ENCODE measurements at places on chromosomes 4 and X.

GRCh38 chrX:88903989-88904718, 157.1 kb downstream of the CPXCR1 start:
- DNase-seq, result no peak

GRCh38 chr4:80196922-80197573, at the start of gene PRDM8:
PRDM8 (plus strand) TSS chr4:80197503; CDS start chr4:80200081, 2,578 bp downstream.
- DNase-seq, result no peak

DNA sequence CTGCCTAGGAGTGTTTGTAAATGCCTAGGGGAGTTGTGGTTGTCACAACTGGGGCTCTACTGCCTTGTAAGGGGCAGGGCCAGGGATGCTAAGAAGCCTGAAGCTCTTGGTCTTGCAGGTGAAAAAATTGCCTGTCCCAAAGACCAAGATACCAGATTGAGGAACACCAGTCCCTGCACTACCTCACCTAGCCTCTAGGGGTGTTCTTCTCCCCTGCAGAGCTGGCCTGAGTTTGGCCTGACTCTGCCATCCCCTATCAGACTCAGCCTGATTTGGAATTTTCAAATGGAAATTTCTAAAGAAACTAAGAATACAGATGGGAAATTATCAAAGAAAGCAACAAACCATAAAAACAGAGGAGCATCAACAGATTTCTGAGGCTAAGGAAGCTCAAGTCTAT, 90.4 kb downstream of the ZC4H2 start:
- DNase-seq, result no peak

DNA sequence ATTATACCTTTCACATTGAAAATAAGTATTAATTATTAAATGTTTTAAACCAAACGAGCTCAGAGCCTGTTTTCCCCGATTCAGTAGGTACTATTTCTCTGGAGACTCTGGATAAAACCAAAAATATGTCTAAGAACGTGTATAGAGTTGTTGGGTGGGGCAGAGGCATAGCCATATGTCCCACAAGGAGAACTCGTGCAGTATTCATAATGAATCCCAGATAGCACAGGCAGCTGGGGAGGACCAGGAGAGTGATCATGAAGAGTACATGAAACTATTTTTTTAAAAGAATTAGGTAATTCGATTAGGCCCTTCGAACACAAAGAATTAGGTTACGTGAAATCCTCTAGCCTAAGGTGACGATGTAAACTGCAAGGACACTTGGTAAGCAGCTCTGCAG, 76.1 kb downstream of the CLDN22 start:
- no peak for DNase-seq

DNA sequence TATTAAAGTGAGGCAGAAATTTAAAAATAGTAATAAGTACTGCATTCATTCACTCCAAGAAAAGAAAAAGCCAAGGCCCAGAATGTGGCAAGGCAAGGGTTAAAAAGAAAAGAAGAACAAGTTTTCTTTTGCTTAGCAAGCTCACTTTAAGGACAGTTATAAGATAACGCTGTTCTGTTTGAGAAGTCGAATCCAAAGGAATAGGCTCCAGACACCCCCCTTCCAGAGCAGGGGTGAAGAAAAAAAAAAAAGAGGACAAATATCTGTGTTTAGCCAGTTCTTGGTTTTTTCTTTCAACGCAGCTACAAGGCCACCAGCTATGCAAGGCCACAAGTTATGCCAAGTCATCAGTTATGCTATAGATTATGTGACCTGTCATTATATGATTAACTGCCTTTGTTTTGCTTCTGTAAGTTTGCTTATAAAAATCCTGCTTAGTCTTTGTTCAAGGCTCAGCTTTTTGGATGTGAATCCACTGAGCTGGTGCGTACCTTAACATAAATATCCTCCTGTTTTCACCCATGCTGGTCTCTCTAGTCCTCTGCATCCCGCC, 1.4 kb downstream of the GRK4 start:
- DNase-seq, result no peak

GRCh38 chr4:10013722-10014121, 7.6 kb downstream of the SLC2A9 start:
- no peak for DNase-seq

DNA sequence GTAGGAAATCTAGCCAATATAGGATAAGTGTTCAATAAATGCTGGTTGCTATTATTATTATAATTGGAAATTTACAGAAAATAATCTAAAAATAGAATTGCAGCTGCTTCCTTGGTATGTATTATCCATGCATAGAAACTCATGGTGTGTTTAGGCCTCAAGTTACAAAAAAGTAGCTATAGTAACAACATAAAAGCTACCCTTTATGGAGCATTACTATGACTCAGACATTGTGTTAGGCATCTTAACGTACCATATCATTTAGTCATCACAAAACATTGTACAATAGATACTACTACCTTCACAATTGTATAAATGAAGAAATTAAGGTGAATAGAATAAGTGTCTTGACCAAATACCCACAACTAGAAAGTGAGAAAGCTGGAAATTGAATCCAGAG, 126.9 kb upstream of the NRK start:
- no peak for DNase-seq

- DNase-seq, result no peak
Measured at GRCh38 chrX:53481093-53481492, 46.9 kb upstream of the HSD17B10 start.

GRCh38 chrX:129813662-129814368, 29.9 kb downstream of the ZDHHC9 start:
- DNase-seq, result no peak

- no peak for DNase-seq
Measured at GRCh38 chr4:139833151-139833910, 167.7 kb downstream of the MGST2 start.

DNA sequence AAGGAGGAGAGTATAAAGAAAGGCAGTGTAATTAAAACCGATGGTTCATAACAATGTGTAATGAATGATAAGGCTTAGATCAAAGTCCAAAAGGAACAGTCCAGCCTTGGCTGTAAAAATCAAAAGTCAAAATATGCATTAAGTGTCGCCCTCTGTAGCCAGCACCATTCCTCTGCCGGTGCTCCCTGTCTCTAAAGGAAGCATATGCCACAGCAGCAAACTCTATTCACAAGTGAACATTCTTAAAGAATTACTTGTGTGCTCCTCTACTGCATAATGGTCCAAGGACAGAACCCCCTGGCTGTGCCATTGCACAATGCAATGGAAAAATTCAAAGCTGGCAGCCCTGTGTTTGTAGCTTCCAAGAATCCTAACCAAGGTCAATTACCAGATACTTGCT, 16.3 kb upstream of the MBNL3 start:
- no peak for DNase-seq

DNA sequence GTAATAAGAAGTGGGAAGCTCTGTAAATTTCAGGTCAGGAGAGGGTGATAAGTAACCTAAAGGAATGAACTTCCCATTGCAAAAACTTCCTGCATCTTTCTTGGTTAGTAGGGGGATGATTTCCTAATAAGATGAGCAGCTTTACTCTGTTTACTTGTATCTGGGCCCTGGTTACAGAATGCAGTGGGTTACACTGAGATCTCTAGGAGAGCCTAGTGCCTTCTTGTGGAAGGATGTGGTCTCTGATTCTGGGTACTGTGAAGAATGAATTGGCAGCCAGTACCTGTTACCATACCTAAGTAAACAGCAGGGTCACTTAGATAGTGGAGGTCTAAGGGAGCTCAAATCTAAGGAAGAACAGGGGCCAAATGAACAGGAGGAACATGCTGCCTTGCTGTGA, 320.6 kb downstream of the ARHGAP10 start:
- DNase-seq, result no peak

- no peak for DNase-seq
Measured at GRCh38 chr4:187744911-187745310, 250.7 kb upstream of the ZFP42 start.

DNA sequence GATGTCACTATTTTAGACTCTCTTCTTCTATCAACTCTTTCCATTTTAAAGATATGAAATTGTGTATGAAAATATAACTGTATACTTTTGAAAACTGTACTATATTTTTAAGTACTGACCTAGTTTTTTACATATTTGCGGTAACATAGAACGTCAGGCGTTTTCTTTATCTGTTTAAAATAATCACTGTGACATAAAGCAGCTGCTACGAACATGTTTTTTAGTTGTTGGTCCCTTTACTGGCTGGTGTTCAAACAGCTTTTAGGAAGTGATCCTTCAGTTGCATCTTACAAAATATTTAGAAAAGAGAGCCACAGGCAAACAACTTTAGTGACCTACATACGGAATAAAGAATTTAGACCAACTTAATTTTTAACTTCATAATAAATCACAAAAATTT, 73.1 kb downstream of the METTL14 start:
- DNase-seq, result no peak

DNA sequence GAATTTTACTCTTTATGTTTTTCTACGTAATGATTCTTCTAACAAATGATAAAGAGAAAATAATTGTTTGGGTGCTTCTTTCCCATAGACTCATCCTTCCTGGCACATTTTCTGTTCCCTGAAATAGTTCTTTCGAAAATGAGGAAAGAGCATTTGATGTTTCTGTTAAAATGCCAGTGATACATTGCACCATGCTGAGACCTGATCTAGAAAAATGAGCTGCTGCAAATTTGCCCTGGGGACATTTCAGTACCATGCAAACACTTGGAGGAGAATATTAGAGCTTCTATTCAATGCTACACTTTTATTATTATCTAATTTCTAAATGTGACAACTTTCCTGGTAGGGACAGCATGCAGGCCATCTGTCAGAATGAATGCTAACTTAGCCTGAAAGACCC, 83.3 kb downstream of the C4orf33 start:
- DNase-seq, result no peak

DNA sequence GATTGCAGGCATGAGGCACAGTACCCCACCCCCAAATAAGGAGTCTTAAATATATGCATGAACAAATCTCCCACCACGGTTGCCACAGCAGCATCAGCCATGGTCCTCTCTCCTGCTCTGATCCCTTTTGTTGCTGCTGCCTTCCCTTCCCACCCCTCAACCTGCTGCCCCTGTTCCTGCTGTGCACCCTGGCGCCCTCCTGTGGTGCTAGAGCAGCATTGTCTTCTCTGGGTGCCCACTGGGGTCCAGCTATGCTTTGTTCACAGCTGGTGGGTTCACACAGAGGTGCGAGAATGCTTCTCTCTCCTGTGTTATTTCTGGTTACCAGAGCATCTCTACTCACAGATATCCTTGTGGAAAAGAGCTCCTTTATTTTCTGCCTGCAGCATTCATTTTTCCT, 116.2 kb downstream of the GATB start:
- DNase-seq, result no peak

GRCh38 chr4:115851918-115852766, 738.7 kb upstream of the NDST4 start:
- no peak for DNase-seq

DNA sequence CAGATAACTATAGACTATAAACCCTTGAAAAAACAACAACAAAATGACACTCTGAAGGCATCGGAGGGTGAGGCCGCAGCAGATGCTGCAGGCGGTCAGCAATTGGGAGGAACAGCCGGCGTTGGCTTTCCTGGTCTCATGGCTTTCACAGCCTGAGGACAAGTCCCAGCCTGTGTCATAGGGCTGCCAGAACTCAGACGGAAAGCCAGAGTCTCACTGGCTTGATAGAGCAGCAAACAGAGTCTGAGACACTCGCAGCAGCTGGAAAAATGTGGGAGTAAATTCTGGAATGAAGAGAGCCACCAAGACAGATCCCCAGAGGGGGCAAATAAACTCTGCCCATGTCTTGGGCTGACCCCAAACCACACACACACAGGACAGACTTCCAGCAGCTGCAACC, 86.3 kb downstream of the PPP2R2C start:
- no peak for DNase-seq

GRCh38 chr4:48360285-48361011, 19.1 kb downstream of the SLAIN2 start:
- no peak for DNase-seq

DNA sequence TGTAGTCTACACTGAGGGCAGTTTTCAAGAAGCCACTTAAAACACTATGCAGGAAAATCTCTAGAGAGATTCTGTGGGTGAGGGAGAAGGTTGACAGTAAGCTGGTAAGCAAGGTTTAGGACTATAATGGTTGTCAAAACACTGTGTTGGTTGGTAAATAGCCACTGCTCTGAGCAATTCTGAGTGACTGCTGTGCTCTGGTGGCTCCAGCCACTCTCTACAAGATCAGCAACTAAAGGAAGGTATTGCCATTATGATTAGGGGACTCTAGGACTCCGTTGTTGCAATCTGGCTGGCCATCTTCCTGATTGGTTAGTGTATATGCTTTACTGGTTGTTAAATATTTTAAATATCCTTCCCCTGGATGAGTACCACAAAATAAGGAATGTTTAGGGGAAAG, 5.5 kb upstream of the FAM47E start:
- DNase-seq, result no peak

DNA sequence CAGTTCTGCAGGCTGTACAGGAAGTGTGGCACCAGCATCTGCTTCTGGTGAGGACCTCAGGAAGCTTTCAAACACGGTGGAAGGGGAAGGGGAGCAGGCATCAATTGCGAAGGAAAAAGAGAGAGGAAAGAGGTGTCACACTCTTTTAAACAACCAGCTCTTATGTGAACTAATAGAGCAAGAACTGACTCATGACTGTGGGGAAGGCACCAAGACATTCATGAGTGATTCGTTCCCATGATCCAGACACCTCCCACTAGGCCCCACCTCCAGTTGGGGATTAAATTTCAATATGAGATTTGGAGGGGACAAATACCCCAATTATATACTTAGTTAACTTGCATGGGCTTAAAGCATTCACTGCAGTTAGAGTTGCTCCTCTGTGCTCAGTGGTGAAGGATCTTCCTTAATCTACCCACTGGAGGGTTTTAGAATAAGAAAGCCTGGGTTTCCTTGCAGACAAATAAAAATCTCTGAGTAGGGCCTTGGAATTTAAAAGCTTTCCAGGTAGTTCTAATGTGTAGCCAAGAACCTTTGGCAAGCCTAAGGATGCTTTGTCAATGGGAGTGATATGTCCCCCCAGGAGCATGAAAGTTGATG, 60.0 kb downstream of the SYNPO2 start:
- DNase-seq, result no peak

DNA sequence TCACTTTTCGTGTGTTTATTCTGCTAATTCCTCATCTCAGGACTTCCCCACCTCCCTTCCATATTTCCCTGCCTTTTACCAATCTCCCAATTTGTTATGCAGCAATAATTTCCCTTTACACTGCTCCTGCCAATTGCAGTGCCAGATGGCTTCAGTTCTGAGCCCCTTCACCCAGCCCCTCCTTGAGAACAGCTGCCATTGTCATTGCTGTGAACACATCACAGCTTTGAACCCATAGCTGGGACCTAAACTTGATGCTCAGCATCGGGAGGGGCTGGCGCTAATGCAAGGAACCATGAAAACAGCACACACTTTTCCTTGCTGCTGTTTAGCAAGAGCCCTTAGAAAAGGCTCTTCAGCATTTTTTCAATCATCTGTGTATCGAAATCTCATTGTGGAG, 104.9 kb downstream of the ALPK1 start:
- no peak for DNase-seq
